AG08395 (cell line): ENCODE measurements at places on chromosomes 6 and 20.

- DNase-seq: no peak
Observed at GRCh38 chr6:106520711-106521401, 108.4 kb downstream of the RTN4IP1 start.

DNA sequence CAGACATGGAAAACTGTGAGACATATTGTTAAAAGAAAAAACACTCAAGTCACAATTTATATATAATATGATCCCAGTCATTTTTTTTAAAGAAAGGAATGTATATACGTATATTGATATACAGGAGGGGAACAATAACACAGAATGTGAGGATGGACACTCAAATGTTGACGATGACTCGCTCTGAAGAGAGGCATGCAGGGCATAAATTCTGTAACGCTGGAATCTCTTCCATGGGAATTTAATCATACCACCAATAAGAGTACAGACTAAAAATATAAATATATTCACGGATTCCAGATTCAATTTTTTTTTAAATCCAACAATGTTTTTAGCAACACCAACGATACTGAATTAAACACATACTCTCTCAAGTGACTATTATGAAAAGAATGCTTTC lies 106.9 kb upstream of the CCDC28A start:
- DNase-seq: no peak

GRCh38 chr6:72813807-72814596 lies 192.1 kb downstream of the KCNQ5 start:
- no peak for DNase-seq

- peak; percentile 93 for DNase-seq
Observed at GRCh38 chr6:160030103-160030502, 61.2 kb downstream of the IGF2R start.

GRCh38 chr20:36547186-36548005 lies 6.1 kb downstream of the MYL9 start:
- DNase-seq: no peak

DNA sequence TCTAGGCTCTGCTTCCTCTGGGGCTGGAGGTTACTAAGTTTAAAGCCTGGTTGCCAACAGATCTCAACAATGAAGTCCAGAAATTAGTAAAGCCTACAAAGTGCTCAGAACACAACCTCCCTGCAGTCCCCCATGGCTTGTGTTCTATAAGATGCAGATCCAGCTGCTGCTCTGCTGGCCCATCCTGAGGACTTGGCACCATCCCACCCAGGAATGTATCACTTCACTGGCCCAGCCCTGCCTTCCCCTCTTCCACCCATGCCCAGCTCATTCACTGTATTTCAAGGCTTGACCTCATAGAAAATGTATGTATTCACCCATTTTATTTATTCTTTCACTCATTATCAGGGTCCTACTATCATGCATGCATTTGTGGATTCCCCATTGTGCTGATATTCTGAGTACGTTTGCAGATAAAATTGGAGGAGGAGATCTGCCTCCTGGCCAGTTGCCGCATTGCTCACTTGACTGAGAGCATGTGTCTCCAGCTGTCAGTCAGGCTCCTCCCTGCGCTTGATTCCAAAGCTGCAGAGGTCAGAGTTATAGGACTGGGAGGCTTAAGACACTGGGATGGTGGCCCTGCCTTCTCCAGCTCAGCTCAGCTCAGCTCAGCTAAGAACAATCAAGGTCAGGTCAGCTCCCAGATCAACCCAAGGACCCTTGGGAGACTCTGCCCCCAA lies 104.8 kb downstream of the MAFB start:
- no peak for DNase-seq

DNA sequence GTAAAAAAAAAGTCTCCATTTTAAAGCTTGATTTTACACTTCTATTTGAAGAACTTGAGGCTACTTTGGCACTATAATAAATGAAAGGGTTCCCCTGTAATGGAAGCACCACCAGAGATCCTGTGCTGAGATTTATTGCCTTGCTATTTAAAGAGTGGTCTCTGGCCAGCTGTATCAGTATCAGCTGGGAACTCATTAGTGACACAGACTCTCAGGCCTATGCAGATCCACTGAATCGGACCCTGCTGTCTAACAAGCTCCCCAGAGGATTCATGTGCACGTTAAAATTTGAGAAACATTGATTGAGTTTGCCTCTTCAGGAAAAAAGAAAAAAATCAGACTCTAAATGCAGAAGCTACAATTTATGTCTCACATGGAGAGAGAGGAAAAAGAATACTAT lies 299.9 kb upstream of the BMP2 start:
- no peak for DNase-seq

- DNase-seq: peak; percentile 21
Observed at GRCh38 chr20:8073024-8073832, 53.7 kb upstream of the TMX4 start.

GRCh38 chr6:32912951-32913350 lies 27.9 kb downstream of the HLA-DMB start:
- no peak for DNase-seq

DNA sequence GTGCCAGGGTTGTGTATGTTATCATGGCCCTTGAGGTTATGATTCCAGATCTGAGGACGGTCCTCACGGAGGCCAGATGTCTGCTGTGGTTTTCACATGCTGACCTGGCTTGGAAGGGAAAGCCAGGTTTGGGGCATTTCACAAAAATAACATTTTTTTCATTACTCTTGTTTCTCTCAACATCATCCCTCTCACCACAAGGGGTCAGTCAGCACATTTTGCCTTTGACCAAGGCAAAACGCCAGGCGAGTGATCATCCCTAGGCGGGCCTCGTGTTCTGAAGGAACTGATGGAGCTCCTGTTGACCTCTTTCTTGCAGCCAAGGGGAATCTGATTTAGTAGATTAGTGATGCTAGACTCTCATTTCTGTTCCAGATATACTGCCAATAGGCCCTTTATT lies 133.5 kb downstream of the TBC1D7 start:
- DNase-seq: peak; percentile 81

DNA sequence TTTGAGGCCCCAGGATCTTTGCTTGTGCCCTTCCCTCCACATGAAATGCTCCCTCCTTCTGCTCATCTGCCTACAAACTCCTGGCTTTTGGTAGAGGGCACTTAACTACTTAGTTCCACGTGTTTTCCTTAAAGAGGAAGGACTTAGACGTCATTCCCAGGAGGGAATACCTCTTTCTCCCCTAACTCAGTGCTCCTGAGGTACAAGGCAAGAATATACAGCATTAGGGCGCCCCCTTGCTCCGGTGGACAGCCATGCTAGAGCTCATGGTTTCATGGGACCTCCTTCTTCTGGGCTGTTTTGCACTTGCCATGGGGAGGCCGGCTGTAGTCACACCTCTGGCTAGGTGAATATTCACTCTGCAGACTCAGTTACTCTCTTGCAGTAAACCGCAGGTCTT lies 93.8 kb upstream of the LY86 start:
- peak; percentile 29 for DNase-seq

DNA sequence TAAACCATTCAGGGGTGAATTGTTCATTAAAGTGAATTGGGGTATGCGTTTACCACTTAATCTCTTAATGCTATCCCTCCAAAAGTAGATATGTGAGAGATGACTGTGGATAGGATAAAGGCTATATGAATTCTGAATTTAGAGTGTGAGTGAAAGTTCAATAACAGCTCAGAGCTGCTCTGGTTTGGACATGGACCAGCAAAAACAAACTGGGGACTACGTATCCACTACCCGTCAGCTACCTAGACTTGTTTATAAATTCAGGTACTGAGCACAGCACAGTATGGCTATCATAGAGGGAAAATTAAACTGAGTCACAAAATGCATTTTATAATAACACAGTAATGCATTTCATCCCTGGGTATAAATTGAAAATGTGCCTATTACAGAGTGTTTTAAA lies 44.4 kb downstream of the HDDC2 start:
- no peak for DNase-seq

DNA sequence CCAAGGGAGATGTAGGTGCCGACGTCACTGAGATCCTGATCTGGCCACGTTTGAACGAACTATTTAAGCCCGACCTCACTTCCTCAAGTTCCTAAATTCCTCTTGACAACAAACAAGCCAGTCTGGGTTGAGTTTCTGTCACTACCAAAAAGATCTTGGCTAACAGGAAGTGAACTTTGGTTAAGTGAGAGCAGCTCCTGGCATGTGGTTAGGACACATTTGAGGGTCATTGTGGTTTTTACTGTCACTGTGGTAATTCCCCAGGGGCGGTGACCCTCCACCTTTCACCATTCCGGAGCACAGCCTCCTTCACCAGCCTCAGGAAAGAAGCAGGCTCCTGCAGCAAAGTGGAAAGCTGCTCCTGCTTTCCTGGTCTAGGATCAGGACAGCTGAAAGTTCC lies 43.1 kb upstream of the ZNF831 start:
- no peak for DNase-seq

GRCh38 chr20:31861135-31861384 lies 9.3 kb downstream of the DUSP15 start:
- no peak for DNase-seq

DNA sequence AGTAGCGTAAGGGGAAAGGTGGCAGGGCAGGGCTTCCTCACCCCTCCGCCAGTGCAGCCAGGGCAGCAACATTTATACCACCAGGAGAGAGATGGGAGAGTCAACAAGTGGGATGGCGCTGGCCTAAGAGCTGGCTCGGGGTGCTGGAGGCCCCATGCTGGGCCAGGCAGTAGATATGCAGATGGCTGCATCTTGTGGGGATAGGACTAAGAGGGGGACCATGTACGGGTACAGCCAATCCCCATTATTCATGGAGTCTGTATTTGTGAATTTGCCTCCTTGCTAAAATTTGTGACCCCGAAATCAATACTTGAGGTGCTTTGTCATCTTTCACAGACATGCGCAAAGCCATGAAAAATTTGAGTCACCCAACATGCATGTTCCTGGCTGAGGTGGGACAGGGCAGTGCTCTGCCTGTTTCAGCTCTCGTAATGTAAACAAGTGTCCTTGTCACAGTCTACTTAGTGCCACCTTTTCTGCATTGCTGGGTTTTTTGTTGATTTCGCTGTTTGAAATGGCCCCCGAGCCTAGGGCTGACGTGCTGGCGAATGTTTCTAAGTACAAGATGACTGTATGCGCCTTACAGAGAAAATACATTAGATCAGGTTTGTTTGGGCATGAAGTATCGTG lies 27.5 kb upstream of the TAF8 start:
- no peak for DNase-seq

DNA sequence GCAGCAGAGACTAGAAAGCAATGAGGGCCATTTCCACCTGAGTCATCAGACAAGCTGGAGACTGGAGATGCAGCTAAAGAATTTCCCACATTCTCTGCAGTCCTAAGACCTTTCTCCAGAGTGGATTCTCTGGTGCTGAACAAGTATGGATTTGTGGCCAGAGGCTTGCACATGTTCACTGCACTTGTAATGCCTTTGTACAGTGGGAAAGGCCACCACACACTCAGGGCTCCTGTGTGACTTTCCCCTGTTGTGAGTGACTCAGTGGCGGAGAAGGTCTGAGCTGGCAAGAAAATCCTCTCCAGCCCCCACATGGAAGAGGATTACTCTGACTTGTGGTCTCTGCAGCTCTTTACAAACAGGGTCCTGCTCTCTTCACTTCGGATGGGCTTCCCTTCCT lies 192.3 kb downstream of the C6orf118 start:
- peak; percentile 60 for DNase-seq

- DNase-seq: no peak
Observed at GRCh38 chr6:98833307-98834059, 891 bp upstream of the POU3F2 start.

GRCh38 chr6:753486-753885 lies 60.5 kb upstream of the EXOC2 start:
- peak; percentile 33 for DNase-seq

DNA sequence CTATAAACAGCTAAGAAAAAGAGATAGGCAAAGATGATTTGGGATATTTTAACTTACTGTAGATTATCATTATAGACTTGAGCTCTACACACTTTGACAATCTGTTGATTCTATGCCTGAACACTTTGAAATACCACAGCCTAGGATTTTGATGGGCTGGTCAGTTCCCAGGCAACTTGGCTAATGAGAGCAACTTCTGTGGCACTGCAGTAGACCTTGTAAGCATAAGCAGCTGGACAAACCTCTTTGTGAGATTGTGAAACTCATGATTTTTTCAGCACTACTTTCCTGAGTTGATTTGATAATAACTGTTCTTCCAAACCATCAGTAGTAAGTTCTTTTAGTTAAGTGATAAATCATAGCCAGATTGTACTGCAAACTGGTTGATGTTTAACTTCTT lies 27.1 kb upstream of the ELOVL5 start:
- peak; percentile 12 for DNase-seq

- no peak for DNase-seq
Observed at GRCh38 chr6:28357036-28357435, 7.3 kb downstream of the ZKSCAN3 start.

GRCh38 chr6:129551486-129551885 lies 158.5 kb downstream of the ARHGAP18 start:
- DNase-seq: no peak

GRCh38 chr6:34534146-34534545 lies 22.0 kb downstream of the SPDEF start:
- no peak for DNase-seq

GRCh38 chr6:134047673-134048072 lies 4.8 kb downstream of the SLC2A12 start:
- no peak for DNase-seq

- DNase-seq: no peak
Observed at GRCh38 chr20:34172926-34173325, 60.9 kb upstream of the EIF2S2 start.

GRCh38 chr20:24109537-24109936 lies 121.0 kb upstream of the GGTLC1 start:
- no peak for DNase-seq

DNA sequence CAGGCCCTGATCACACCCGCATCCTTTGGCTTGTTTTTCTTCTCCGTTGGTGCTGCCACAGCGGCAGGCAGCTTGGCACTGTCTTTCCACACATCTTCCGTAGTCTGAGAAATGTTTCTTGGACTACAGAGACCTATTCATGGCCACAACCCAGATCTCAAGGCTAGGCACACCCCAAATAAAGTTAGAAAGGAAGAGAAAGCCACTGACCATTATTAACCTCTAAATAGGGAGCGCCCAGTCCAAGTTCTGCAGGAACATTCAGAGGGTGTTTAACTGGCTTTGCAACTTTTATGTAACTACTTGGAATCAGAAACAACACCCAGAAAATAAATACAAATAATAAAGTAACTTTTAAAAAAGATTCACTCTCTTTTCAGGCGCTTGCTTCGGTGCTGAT lies 124.8 kb upstream of the NEDD9 start:
- DNase-seq: no peak

DNA sequence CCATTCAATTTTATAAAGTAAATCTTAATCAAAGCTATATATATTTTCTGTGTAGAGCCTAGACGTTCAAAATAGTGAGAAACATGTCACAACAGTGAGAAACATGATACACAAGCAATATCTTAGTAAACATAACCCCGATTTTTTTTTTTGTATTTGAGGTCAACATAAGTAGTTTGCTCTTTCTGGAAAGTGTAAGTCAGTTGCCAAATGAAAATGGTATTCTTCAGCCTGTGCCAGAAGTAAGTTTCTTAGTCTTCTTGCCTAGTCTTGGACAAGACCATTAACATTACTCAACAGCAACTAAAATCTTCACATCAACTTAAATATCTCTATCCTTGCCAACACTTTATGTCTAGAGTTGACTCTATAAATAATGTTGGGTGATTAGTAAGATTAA lies 59.7 kb downstream of the METTL24 start:
- no peak for DNase-seq

- no peak for DNase-seq
Observed at GRCh38 chr6:42688281-42688680, 34.1 kb downstream of the PRPH2 start.
